ENCODE measurements at places on chromosomes 7 and 10.
A peak's percentile ranks its signal among the peaks of the same experiment; 100 is the strongest.

DNA sequence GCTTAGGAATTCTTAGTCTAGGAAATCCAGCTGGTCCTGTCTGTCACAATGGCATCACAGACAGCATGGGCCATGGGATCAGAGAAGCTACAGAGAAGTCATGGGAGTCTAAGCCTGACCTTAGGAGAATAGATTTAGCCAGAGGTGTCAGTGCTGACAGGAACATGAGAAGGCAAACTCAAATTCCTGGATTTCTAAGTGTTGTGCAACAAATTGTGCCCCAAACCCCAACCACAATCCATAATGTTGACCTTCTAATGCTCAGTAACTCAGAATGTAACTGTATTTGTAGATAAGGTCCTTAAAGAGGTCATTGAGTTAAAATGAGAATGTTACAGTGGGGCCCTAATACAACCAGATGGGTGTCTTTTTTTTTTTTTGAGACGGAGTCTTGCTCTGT lies 95.9 kb upstream of the RHOBTB1 start:
- DNase-seq = no peak

GRCh38 chr7:106522696-106523095 lies 138.3 kb downstream of the CCDC71L start:
- no peak for DNase-seq

DNA sequence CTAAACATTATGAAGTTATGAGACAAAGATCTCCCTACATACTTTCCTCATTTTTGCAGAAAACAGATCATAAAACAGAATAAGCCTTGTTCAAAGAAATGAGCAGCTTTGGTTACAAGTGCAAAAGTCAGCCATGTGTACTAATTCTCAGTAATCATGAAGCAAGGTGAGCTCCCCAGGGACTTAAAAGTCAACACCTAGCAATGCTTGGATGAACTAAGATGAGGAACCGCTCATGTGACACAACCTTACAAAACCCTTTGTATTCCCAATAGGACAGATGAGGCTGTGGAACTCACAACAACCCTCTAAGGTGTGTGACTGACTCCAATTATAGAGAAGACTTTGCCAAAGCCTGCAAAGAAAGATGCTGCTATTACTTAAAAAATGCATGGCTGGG lies 154.5 kb downstream of the SLC25A13 start:
- DNase-seq = no peak

GRCh38 chr7:47181746-47182361 lies 400.1 kb downstream of the TNS3 start:
- peak; percentile 79 for DNase-seq

DNA sequence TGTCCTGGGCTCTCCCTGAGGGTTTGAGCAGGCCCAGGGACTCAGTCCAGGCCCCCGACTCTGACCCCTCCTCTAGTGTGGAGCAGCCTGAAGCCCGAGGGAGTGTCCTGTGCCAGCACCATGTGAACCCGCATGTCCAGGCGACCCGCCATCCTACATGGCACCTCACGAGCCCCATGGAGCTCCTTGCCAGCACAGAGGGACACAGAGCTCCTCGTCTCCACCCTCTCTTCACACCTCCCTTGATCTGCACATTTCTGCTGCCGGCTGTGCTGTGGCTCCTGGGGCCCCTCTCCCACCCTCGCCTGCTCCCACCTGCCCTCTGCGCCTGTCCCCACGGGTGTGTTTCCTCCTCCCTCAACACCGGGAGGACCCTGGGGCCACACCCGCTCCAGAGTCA lies 103.5 kb downstream of the ADARB2 start:
- no peak for DNase-seq

GRCh38 chr10:128068398-128069285 lies 57.6 kb downstream of the MKI67 start:
- DNase-seq = no peak

DNA sequence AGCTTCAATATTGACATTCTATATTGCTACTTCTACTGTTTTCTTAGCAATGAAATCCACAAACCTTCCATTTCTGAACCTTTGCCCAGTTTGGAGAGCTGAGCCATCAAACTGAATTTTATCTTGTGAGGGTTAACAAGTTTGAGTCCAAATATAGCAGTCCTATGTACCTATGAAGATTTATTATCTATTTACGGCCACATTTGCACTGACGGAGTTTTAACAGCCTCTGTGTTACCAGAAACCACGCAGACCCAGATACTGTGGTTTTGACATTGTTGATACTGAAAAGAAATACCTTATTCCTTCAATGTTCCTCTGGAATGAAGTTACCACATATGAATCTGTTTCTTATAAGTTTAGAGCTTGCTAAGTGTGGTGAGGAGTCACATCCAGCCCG lies 172.6 kb downstream of the FGFR2 start:
- no peak for DNase-seq
